ENCODE measurements at places on chromosomes 2 and 18.

GRCh38 chr18:6956999-6957398, 160.6 kb downstream of the LAMA1 start:
- DNase-seq: no peak

- peak; percentile 92 for DNase-seq
Observed at GRCh38 chr18:11149441-11150270, at the start of gene PIEZO2. Gene PIEZO2, minus strand, starts transcription at chr18:11149569. Its CDS starts 981 bp downstream, at chr18:11148588.

DNA sequence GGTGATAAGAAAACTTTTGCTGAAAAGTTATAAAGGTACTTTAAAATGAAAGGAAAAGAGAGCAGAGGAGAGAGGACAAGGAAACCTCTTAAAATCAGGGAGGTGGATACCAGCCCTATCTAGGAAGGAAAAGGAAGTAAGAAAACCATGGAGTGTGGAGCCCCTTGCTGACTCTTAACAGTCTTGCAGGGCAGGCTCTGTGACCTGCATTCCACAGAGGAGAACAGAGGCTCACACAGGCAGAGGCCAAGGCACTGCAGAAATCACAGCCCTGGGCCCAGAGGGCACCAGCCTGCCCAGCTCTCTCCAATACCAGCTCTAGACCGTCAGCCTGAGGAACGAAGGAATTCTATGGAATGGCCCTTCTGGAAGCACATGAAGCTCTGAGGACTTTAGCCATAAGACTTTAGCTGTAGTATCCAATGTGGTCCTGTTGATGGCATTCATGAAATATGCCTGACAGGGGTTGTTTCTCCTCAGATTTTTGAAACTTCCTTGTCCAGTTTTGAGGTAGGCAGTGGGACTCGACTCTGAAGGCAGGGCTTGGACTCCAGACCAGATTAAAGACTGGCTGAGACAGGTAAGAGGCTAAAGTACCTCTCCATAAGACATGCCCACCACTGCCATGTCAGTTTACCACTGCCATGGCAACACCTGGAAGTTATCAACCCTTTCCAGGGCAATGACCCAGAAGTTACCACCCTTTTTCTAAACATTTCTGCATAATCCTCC, 216.3 kb downstream of the ANAPC1 start:
- DNase-seq: no peak

DNA sequence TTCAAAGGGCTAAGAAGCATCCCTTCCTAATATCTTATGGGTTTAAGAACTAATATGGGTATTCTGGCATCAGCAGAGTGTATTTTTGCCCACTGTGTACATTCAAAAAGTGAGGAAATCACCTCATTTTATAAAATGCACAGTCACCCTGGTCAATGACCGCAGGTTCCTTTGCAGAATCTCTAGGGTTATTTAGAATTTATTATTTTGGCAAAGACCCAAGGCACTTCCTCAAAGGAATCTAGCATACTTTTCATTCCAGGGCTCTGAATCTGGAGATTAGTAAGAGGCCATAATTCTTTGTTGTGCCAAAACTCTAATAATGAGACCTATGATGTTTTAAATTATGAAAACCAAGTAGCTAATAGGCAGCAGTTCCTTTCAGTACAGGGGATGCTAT, 27.2 kb upstream of the CDH2 start:
- DNase-seq: no peak

GRCh38 chr2:201126308-201127151, 10.6 kb downstream of the CFLAR start:
- no peak for DNase-seq

GRCh38 chr2:42386682-42387081, 25.7 kb upstream of the COX7A2L start:
- DNase-seq: no peak

GRCh38 chr18:22609642-22610041, 191.9 kb upstream of the CTAGE1 start:
- DNase-seq: peak; percentile 31

DNA sequence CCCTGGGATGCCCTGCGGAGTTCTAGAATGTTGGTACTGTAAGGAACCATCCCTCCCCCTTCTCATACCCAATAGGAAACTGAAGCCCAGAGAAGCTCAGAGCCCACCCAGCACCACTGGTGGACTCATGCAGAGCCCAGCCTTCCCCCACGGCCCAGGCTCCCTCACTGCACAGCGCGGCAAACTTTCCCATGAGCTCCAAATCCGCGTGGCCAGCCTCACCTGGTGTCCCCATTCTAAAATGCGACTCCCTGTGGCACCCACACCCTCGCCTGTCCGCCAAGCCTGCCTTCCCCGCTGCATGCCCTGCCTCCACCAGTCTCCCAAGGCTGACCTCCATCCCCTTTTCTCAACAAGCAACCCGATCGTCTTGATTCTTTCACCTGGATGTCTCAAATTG, 51.1 kb downstream of the PTGR3 start:
- DNase-seq: no peak

- DNase-seq: no peak
Observed at GRCh38 chr2:159640176-159640575, 23.8 kb upstream of the BAZ2B start.

DNA sequence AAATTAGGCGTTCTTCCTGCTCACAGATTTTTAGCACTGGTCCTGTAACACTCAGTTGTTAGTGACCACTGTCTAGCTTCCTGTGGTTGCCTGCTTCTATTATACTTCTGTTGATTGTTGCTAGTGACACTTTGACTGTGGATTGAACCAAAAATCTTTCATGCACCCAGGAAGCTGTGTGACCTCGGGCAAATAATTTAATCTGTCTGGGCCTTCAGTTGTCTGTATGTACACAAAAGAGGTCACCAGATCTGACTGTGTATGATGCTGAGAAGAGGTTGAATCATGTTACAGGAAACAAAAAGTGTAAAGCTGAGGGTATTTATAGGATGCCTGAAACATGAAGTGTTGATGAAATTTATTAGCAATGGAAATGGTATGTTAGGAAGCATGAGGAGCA, 12.7 kb downstream of the ICOS start:
- DNase-seq: no peak

DNA sequence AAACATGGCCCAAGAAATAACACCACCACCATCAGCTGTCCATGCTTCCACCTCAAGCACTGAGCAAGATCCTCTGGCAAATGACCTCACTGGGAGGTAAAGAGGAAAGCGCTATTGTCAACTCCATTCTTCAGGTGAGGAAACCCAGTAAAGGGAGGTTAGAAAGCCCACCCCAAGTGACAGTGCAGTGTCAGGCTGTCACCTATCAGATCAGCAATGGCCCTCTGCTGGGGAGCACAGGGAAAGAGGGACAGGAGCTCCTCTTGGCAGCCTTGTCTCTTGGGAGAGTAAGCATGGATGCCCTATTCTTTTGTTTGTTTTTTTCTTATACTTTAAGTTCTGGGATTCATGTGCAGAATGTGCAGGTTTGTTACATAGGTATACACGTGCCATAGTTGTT, 104.3 kb upstream of the DAPL1 start:
- no peak for DNase-seq

DNA sequence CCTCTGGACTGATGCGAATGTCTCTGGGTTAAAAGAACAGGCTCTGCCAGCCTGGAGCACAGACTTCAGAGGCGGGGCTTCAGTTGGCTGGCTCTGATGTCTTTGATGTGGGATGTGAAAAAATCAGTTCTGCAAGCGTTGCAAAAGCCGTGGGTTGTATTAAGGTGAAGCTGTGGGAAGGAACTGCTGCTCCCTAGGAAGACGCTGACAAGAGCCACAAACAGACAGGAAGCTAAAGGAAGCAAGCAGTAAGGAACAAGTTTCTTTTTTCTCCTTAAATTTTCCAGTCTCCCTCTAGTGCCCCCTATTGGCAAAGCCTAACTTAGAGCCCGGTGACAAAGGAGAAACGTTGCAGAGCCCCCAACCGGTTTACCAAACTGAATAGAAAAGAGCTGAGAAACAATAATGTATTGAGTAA, 239.0 kb downstream of the CCDC178 start:
- peak; percentile 59 for DNase-seq

DNA sequence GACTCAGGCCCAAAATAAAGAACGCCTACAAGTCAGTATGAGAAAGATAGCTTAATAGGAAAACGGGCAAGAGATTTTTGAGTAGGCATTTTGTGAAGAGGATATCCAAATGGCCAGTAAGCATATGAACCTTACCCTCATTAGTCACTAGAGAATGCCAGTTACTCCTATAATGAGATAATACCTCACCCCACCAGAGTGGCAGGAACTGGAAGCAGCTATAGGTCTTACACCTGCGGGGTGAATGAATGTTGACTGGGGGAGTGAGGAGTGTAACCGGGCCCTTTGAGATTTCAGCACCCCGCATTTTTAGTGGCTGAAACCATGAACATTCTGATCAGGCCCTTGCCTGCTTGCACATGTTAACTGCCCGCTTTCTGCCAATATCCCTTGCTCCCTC, 7.5 kb upstream of the PTPN2 start:
- DNase-seq: no peak

- no peak for DNase-seq
Observed at GRCh38 chr2:206069417-206069816, 16.6 kb downstream of the INO80D start.

GRCh38 chr2:212078103-212078502, 460.5 kb downstream of the ERBB4 start:
- no peak for DNase-seq

DNA sequence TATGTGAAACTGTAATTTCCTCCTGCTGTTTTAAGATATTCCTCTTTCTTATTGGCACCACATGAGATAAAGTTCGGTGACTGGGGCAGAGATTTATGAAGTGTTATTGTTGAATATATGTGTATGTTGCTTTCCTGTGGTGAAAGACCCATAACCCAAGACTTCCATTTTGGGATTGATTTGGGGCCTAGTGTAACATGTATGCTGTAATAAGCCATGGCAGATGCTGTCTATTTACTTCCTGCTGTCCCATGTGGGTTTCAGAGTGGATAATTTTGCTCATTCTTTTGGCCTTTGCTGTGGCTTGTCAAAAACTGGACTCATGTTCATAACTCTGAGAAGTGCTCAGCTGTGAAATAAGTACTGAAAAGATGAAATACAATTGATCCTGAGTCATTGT, 10.8 kb upstream of the MYO1B start:
- DNase-seq: peak; percentile 57

- DNase-seq: no peak
Observed at GRCh38 chr2:56505885-56506284, 322.1 kb downstream of the CCDC85A start.

DNA sequence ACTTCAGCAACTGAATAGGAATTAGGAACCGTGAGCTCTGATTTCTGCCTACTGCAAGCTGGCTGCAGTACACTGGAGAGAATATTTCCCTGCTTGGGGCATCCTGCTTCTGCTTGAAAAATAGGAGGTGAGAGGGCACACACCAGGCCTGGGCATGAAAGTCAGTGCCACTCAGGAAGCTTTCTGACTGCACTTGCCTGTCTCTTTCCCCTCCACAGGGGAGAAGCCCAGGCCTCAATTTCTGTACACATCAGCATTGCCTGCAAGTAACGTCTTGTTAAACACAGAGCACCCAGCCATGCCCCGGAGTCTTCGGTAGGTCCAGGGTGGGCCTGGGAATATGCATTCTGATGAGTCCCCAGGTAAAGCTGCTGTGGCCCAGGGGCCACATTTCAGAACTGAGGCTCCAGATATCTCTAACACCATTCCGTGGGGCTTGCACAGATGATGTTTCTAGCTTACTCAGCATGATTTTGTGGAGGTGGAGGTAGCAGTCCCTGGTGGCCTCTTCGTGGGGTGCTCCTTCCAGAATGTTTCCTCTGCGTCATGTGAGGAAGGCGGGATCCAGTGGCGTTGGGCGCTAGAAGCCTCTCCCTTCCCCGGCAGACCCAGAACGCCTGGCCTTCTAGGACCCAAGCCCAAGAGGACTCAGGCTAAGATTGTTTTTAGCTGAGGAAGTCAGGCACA, 114.1 kb downstream of the ZBTB7C start:
- DNase-seq: no peak

DNA sequence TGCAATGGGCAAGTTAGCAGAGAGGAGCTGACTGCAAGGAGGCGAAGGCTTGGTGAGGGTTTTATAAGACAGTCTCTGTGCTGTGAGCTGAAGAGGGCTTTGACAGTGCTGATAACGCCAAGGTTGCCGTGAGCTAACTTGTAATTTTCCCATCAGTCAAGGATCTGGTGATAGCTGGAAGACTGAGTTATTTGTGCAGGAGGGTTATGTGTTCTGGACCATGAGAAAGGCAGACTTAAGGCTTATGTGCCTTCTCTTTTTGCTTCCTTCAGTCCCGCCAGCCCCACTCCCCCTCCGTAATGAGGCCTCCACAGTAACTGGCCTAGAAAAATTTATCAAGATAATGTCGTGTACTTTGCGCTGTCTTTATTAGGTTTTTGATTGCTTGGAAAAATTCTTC, 94.6 kb downstream of the RTP5 start:
- DNase-seq: no peak

GRCh38 chr2:236668531-236668969, 98.9 kb downstream of the ACKR3 start:
- DNase-seq: peak; percentile 10

DNA sequence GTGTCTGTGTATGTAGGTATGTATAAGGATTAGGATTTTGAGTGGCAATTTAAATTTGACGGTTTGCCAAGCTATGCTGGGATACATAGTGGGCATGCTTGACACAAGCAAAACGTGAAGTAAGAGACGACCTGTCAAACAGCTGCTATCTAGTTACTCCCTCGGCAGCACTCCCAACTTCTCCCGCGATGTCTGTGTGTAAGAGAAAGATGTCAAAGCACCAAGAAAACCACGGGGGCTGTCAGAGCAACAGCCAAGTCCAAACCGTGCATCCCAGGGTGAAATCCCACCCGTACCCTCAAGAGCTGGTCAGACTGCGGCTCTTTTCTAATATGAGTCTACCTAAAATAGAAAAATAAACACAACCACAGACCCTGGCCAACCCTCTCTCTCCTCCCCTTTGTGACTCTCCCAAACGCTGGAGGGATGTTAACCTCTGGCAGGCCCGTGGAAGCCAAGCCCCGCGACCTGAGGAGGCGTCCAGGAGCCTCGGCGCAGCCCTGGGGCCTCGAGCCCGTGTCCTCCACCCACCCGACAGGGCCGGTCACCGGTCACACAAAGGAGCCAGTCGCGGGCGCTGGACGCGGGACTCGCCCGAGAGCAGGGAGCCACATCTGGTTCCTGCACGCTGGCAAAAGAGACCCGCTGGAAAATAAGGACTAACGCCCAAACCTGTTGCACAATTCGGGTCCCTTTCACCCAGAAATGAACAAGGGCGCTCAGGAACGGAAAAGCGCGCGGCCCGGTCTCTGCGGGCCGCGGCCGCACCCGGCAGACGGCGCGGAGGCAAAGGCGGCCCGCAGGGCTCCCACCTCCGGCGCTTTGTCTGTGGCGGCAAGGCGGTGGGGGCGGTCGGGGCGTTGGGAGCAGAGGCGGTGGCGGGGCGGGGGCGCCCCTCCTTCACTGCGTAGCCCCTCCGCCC, 925 bp downstream of the SESTD1 start:
- DNase-seq: peak; percentile 72

- DNase-seq: peak; percentile 67
Observed at GRCh38 chr2:88114889-88115288, 13.0 kb downstream of the FABP1 start.
